Activated T-helper 17 cell treated with anti-CD3 and anti-CD28 coated beads, Interleukin-2, amount 50 U/mL, for 72 hours (primary cell): ENCODE measurements at places on chromosomes 7 and 10. TPM values are rescaled to one million over a fixed set of nuclear protein-coding genes. Genes with fewer than 3 reads are reported as not detected.

- ATAC-seq, result no peak
Observed at GRCh38 chr10:89952751-89953150, 251.4 kb downstream of the KIF20B start.

ZP3 gene
- 13.0 TPM for total RNA-seq

GRCh38 chr7:94123136-94123535 lies 119.0 kb upstream of the BET1 start:
- ATAC-seq, result no peak

GRCh38 chr10:121598263-121599249 lies at the start of gene FGFR2:
Gene FGFR2, minus strand, starts transcription at chr10:121598444. Its CDS starts 4,627 bp downstream, at chr10:121593817.
- ATAC-seq, result peak; percentile 12

- no peak for ATAC-seq
Observed at GRCh38 chr10:8428654-8429053, 374.2 kb downstream of the GATA3 start.

SPDYE2B gene
- not detected for total RNA-seq

PRF1 gene
- 22.5 TPM for total RNA-seq

GNAT3 gene
- total RNA-seq, result not detected

DNA sequence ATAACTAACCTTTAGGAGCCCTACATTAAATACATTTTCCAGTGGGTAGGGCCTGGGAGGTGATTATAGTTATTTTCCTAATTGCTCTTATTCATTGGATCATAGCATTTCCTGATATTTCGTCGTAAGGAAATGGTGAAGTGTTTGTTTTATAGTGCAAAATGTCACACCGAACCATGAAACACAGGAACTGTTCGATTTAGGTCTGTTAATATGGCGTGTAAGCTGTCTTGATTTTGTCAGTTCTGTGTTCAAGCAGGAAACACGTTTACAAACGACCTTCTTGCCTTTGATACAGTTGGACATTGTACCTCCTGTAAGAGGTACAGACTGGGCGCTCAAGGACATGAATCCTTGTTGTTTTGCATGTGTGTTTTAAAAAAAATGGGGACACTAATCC lies 14.8 kb downstream of the RBM17 start:
- ATAC-seq, result no peak

TCTN3 gene
- 20.3 TPM for total RNA-seq

DNA sequence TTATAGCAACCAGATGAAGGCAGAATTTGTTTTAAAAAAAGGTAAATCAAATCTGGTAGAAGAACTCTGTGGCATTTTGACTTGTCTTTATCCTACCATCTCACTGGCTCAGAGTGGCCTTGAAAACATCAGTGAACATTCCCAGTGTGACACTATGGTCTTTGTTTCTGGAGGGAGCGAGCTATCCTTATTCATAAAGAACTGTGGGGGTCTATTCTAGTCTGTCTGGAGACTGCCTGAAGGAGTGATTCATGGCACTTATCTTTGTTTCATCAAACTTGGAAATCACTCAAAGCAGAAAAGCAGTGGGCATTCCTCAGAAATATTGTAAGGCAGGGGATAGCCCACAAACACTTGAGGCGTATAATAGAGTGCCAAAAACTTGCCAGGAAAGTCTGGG lies 719.1 kb downstream of the PCDH15 start:
- no peak for ATAC-seq

DNA sequence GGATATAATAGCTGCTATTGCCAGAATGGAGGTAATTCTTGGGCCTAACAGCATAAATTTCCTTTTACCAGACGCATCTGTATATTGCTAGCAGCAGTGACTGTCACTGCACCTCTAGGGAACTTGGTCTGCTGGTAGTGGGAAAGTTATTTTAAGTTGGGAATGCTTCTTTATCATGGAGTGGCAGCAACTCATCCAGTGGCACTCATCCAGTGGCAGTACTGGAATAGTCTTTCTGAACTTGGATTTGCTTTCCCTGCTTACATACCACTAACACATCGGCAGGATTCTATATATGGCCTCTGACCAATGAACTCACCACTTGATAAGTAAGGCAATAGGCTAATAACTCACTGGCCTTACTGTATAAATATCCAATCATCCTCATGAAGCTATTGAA lies 22.0 kb upstream of the ICA1 start:
- ATAC-seq, result no peak

GRCh38 chr10:18140149-18140956 lies at the start of gene CACNB2:
Gene CACNB2, plus strand, starts transcription at chr10:18140424.
- no peak for ATAC-seq

- no peak for ATAC-seq
Observed at GRCh38 chr10:15430969-15431771, 60.1 kb upstream of the FAM171A1 start.

DNA sequence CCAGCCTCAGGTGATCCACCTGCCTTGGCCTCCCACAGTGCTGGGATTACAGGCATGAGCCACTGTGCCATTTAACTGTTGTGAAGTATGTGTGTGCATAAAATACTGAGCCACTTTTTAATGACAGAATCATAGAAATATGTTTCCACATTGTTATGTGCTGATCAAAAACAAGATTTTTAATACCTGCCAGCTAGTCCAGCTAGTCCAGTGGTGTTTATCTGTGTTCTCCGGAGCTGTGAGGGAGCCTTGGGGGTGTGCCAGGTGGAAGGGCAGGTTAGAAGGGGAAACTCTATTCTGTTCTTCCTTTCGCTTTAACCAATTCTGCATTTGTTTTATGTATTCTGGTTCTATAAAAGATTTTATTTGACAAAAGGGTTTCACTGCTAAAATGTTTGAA lies 7.0 kb downstream of the FAM221A start:
- no peak for ATAC-seq

- no peak for ATAC-seq
Observed at GRCh38 chr7:155357573-155358041, 59.9 kb downstream of the INSIG1 start.

ABCC2 gene
- total RNA-seq, result 2.4 TPM

DNA sequence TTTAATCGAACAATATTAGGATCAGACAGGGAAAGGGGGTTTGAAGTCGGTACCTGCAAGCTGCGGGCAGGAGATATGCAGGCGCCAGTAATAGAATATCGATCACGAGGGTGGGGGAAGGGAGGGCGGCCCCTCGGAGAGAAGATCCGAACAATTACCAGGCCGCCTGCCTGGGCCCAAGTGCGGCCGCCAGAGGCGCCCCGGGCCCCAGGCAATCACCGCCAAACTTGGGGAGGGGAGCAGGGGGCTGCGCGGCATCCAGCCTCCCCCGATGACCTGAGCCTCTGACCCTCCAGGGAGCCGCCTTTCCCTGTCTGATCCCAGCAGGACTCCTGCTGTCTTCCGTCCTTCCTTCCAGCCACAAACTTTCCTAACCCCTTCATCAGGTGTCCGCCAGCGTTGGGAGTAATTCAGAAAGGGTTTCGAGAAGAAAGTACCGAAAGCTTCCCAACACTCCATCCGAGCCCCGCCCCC lies 1.1 kb downstream of the NKX1-2 start:
- ATAC-seq, result no peak

CCL24 gene
- not detected for total RNA-seq

DNA sequence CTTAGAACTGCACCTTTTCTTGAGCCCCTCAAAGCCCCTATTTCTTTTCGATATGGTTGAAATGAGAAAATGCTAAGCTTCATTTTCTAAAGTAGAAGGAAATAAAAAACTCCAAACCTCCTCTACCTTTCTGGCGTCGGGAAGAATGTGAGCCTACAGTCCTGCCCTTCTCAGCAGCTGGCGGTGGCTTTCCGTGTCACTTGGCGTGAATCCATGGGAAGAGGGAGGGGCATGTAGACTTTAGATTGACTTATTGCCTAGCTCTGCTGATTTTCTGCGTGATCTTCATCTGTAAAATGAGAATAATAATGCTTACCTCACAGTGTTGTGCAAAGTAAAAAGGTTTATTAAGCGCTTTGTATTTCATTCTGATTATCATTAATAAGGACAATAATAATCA lies 35.0 kb downstream of the PRR15 start:
- ATAC-seq, result no peak

- ATAC-seq, result no peak
Observed at GRCh38 chr7:122038134-122038533, 105.9 kb downstream of the AASS start.

H2BK1 gene
- total RNA-seq, result not detected

DNA sequence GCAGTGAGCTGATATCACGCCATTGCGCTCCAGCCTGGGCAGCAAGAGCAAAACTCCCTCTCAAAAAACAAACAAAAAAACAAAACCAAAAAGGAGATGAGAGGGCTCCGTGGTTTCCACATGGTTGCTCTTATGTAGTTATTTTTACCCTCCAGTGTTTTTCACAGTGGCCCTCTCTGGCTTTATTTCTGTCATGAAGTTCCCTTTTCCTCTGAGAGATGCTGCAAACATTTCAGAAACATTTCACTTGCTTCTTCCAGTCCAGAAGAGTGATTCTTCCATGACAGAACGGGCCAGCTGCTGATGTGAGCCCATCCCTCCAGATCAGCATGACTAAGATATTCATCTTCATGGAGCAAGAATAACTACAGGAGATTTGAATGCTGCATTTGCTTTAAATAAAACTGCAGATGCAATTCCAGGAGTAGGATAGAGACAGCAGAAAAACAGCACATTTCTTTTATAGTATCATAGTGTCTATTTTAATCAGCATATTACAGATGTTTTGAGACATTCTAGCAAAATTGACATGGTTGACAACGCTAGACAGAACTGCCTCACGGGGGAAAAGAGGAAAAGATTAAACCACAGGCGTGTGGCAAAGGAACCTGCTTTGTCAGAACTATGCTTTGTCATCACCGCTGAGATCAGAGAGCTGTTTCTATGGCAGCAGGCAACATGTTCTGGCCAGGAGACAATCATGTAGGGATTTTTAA lies 40.3 kb downstream of the NRCAM start:
- peak; percentile 69 for ATAC-seq

- ATAC-seq, result no peak
Observed at GRCh38 chr10:58632216-58632615, 119.5 kb downstream of the BICC1 start.

NODAL gene
- not detected for total RNA-seq
